Right atrium auricular region (tissue), 2 donors: ENCODE measurements at places on chromosomes 5 and 9. TPM values are rescaled to one million over a fixed set of nuclear protein-coding genes. Genes with fewer than 3 reads are reported as not detected.
A peak's percentile ranks its signal among the peaks of the same experiment; 100 is the strongest.

The CTSV gene
- not detected for total RNA-seq

The STKLD1 gene
- total RNA-seq, result not detected

DNA sequence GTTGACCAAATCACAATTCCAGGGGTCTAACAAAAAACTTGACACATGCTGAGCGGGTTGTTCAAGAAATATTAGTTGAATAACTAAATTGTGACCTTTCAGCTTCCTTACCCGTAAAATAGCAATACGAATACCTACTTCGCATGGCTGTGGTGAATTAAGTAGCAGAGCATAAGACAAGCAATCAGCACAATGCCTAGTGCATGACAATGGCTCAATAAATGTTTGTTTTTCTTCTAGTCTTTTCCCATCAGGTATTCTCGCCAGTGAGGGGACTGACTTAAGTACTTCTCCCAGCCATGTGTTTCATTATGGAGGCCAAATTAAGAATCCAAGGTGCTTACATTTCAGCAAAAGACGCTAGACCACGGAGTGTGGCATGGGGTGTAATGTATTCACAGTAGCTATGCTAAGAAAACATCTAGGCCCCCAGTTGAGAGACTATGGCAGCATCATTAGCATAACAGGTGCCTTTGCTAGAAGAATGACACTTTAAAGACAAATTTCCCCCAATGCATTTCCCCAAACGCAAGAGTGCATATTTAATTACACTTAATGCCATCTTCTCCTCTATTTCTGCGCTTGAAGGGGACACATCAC, 145.9 kb downstream of the ASTN2 start:
- no peaks in the 10 kb centered on the region for H3K27me3 ChIP-seq
- no peak overlapping the region for H3K27ac ChIP-seq
- no peaks in the 10 kb centered on the region for H3K36me3 ChIP-seq
- H3K4me1 ChIP-seq, result no peaks in the 10 kb centered on the region
- no peak overlapping the region for H3K4me3 ChIP-seq

- H3K4me3 ChIP-seq, result no peak overlapping the region
- no peaks in the 10 kb centered on the region for H3K27me3 ChIP-seq
- H3K27ac ChIP-seq, result peak overlapping the region; percentile 12
- H3K4me1 ChIP-seq, result peaks cover 75% of the 10 kb centered on the region
- no peak for DNase-seq
Observed at GRCh38 chr5:172688349-172689217, 47.5 kb downstream of the NEURL1B start.

DNA sequence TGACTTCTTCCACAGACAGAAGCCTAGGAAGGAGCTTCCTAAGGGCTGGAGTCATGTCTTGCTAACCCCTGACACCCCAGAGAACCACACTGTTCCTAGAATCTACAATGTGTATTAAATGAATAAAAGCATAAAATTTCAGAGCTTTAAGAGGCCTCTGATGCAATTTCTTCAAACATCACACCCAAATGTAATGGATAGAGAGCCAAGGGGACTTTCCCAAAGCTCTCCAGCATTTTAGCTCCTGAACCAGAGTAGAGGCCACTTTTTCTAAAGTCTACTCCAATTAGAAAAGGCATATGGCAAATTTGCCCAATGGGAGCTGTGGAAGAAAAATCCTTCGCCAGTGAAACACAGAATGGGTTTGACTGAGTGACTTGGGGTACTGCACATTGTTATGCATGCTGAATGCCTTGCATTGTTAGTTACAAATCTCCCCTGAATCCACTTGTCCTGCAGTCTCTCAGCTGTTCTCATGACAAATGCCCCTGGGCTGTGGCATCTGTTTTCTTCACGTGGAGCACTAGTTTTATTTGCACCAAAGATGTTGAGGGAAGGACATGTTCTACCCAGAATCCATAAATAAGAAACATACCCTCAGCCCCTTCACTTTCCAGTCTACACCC, 334.0 kb downstream of the ASTN2 start:
- no peaks in the 10 kb centered on the region for H3K27me3 ChIP-seq
- H3K27ac ChIP-seq, result no peak overlapping the region
- H3K4me3 ChIP-seq, result no peak overlapping the region
- H3K36me3 ChIP-seq, result no peaks in the 10 kb centered on the region
